RPMI7951 (cell line): ENCODE measurements at places on chromosomes 16 and 17. TPM values are rescaled to one million over a fixed set of nuclear protein-coding genes. Genes with fewer than 3 reads are reported as not detected.

Gene CORO6
- 9.9 and 10.1 TPM in 2 replicates for total RNA-seq

Gene GPR179
- not detected in 2 replicates for total RNA-seq

Gene SEPTIN12
- total RNA-seq = not detected in 2 replicates

Gene GALR2
- not detected in 2 replicates for total RNA-seq

Gene CCL4L2
- not detected in 2 replicates for total RNA-seq

Gene DLX3
- total RNA-seq = not detected in 2 replicates

Gene HSPB9
- not detected in 2 replicates for total RNA-seq

Gene TP53TG3B
- 1.4 TPM in 1 of 2 replicates, not detected in the other for total RNA-seq

Gene KLHL10
- total RNA-seq = not detected in 2 replicates

Gene PIK3R6
- not detected in 2 replicates for total RNA-seq

Gene ADCY7
- 15.9 and 24.6 TPM in 2 replicates for total RNA-seq

Gene LRRC37A3
- total RNA-seq = 3.9 and 5.5 TPM in 2 replicates

Gene CCL22
- not detected in 2 replicates for total RNA-seq

Gene TBC1D26
- not detected in 2 replicates for total RNA-seq

Gene OR1D5
- not detected in 2 replicates for total RNA-seq

Gene C16orf54
- 0.10 TPM in 1 of 2 replicates, not detected in the other for total RNA-seq

Gene SOX8
- 0.10 TPM in 1 of 2 replicates, not detected in the other for total RNA-seq

DNA sequence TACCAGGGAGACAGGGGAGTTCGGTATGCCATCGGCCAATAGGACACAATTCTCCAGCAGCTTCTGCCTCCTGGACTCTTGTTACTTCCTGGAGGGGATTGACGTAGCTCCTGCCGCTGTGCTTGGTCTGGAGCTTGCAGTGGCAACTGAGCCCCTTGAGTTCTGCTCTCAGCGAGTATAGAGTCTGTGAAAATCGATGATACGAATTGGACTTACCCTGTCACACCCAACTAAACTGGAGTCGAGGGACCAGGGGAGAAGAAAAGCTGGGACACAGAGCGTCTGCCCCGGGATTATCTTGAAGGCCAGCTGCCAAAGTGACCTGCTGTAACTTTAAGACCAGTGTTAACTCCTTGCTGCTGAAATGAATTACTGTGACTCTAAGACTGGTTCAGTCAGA lies 22.2 kb downstream of the SEC14L1 start:
- DNase-seq = no peak

GRCh38 chr17:19728084-19728495 lies 11.7 kb upstream of the SLC47A2 start:
- peak; percentile 87 for DNase-seq

GRCh38 chr17:35666967-35667532 lies 64.4 kb upstream of the RASL10B start:
- DNase-seq = no peak

DNA sequence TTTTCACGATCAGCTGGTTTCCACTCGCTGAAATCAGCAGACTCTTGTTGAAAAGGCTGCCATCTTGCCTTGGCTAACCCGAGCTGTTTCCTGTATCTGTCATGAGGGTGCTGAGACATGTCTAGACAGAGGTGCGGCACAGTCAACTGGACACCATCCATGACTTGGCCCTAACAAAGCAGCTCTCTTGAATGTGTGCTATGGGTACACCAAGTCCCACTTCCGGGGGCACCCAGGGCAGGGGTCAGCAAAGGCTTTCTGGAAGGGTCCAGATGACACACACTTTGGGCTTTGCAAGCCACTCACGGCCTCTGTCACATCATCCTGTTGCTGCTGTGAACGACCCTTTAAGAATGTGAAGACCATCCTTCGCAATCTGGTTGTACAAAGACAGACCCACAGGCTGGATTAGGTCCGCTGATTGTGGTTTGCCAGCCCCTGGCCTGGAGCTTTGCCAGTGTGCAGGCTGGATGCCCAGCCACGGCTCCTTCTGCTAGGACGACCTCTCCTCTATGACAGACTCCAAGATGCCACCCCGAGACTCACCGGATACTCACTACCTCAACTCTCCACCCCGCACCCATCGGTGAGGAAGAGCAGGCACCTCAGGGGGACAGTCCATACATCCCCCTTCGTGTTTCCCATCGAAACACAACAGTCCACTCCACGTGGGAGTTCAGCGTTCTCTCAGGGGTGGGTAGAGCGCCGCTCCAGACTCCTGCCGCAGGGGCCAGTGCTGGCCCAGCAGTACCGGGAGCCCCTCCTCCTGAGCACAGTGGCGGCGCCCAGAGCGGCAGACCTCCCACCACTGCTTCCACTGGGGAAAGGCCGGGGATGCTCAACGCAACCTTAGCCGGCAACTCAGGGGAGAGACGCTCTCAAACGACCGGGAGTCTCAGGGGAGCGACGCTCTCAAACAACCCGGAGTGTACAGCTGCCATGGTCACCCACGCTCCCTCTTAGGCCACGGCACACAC lies 123.5 kb downstream of the ANKRD11 start:
- no peak for DNase-seq

- peak; percentile 85 for DNase-seq
These were observed at the start of gene DHX58 for GRCh38 chr17:42112552-42113176. Gene DHX58 (minus strand): TSS chr17:42112714. CDS start chr17:42111892, 822 bp downstream.

DNA sequence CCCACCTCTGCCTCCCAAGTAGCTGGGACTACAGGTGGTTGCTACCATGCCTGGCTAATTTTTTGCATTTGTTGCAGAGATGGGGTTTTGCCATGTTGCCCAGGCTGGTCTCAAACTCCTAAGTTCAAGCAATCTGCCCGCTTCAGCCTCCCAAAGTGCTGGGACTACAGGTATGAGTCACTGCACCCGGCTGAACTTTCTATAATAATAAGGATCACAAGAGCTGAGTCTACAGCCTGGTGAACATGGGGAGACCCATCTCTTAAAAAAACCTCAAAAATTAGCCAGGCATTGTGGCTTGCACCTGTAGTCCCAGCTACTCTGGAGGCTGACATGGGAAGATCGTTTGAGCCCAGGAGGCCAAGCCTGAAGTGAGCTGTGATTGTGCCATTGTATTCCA lies 53.5 kb downstream of the WDR59 start:
- DNase-seq = no peak

GRCh38 chr17:78498848-78499247 lies 78.3 kb downstream of the DNAH17 start:
- no peak for DNase-seq

- DNase-seq = no peak
These were observed 94.6 kb downstream of the CMIP start for GRCh38 chr16:81539009-81539758.

- no peak for DNase-seq
These were observed 48.8 kb downstream of the SPACA3 start for GRCh38 chr17:33040461-33040860.

- no peak for DNase-seq
These were observed 17.9 kb downstream of the SNX29 start for GRCh38 chr16:11994143-11995119.

DNA sequence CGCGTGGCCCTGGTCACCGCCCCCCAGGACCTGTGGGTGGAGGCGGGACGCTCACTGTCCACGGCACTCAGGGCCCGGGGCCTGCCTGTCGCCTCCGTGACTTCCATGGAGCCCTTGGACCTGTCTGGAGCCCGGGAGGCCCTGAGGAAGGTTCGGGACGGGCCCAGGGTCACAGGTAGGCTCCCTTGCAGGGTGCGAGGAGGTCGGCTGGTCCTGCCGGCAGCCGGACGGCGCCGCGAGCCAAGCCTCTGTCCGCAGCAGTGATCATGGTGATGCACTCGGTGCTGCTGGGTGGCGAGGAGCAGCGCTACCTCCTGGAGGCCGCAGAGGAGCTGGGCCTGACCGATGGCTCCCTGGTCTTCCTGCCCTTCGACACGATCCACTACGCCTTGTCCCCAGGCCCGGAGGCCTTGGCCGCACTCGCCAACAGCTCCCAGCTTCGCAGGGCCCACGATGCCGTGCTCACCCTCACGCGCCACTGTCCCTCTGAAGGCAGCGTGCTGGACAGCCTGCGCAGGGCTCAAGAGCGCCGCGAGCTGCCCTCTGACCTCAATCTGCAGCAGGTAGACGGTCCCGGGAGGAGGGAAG lies 1.3 kb downstream of the GUCY2D start:
- no peak for DNase-seq

DNA sequence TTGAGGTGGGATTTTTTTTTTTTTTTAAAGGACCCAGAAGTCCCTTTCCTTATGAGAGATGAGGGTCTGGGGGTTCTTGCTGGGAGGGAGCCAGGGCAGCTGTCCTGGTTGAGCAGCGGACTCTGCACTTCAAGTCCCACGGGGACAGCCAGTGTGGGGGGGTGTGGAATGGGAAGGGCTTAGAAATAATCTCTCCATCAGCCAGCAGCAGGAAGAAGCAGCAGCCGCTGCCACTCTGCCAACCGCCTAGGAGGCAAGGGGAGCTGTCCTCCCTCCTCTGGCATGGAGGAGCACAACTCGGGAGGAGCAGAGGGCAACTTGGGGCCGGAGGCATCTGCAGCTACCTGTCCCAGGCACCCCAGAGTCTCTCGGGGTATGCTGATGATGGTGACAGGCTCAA lies at the start of gene KCNG4:
Gene KCNG4, minus strand, starts transcription at position 104 of the 400 bp plus-strand sequence. CDS start 2,527 bp downstream, outside the sequence.
- no peak for DNase-seq

- peak; percentile 81 for DNase-seq
These were observed 176.3 kb downstream of the RPTOR start for GRCh38 chr17:80720610-80721577.

- no peak for DNase-seq
These were observed 882.4 kb upstream of the EEF2KMT start for GRCh38 chr16:5979905-5980550.

DNA sequence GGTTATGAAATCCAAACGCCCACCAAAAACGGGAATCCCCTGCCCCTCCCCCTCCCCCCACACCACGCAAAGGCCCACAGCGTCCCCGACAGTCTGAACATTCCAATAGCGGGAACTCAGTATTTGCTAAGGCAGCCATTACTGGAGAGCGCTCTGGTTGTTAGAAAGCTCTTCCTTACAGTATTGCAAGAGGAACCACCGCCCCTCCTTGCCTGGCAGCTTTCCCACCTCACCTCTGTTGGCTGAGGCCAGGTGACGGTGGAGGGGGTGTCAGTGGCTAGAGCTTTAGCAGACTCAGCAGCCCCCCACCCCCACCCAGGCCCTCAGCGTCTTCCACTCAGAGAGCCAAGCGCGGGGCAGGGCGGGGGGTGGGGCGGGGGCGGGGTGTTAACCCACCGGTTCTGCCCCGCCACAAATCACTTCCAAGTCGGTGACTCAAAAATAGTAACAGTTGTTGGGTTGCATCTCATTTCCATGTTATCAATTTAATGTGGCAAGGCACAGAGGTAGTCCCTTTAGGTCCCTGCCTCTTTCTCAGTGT lies 2.2 kb upstream of the PLEKHH3 start:
- DNase-seq = peak; percentile 53

DNA sequence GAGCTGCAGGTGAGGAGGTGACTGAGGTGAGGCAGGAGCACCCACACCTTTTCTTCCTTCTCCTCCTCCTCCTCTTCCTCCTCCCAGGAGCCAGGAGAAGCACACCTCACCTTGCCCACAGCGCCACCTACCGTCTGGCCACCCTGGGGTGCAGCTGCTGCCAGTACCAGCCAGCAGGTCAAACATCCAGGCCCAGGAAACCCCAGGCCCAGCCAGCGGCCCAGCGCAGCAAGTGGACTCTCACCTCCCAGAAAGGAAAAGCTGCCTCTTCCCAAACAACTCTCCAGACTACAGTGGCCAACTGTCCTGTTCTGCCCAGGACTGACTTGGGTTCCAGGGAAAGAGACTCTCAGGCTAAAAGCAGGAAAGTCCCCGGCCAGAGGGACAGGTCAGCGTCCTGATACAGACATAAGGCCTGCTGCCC lies 22.7 kb downstream of the PEMT start:
- peak; percentile 4 for DNase-seq

- no peak for DNase-seq
These were observed 73.9 kb upstream of the KIFC3 start for GRCh38 chr16:57876210-57876609.

- DNase-seq = peak; percentile 43
These were observed 737 bp downstream of the NUDT16L1 start for GRCh38 chr16:4693956-4694641.

DNA sequence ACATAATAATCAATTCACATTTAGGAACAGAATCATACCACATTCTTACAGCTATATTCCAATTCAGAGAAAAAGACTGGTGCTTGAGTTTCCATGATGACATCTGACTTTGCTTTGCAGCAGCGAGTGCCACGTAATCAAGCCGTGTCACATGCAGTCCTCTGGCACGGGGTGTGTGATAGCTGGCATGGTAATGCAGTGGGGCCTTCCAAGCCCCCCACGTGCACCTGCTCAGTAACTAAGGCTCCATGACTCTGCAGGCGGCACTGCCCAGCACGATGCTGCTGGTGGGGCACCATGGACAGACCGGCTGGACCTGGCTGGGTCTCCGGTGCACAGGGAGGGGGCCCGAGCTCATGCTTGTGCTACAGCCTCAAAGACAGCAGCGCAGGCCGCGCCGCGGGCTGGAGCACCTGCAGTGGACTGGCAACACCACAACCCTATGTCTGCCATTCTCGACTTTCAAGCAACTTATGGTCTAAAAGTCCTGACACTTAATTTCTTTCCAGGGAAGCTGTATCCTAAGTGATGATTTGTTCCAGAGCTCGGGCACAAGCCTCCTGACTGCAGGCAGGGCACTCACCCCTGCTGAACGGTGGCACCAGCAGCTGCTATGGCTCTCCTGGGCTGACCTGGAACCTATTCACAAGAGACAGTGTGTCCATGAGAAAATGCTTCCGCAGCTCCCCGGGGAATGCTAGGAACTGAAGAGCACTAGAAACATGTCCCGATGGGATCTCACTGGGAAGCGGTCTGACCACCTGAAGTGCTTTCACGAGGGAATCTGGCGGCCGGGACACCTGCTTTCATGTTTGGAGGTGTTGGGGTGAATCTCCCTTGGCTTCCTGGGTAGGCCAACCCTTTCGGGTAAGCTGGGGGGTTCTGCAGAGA lies 99.5 kb upstream of the DNAH17 start:
- DNase-seq = no peak

GRCh38 chr17:80527016-80527645 lies 17.5 kb upstream of the RPTOR start:
- DNase-seq = no peak

GRCh38 chr17:76414334-76415295 lies 30.2 kb downstream of the SPHK1 start:
- peak; percentile 31 for DNase-seq

- DNase-seq = no peak
These were observed 29.6 kb upstream of the PVALEF start for GRCh38 chr17:81135505-81136278.

- DNase-seq = no peak
These were observed 153.4 kb upstream of the SDK2 start for GRCh38 chr17:73797594-73798110.

GRCh38 chr16:57677622-57678369 lies 9.7 kb downstream of the ADGRG3 start:
- DNase-seq = peak; percentile 14

GRCh38 chr17:40433551-40434415 lies 9.5 kb upstream of the IGFBP4 start:
- DNase-seq = no peak

- DNase-seq = peak; percentile 72
These were observed 2.3 kb downstream of the DLG4 start for GRCh38 chr17:7217113-7217987.

GRCh38 chr17:57853695-57854094 lies 3.9 kb upstream of the MRPS23 start:
- DNase-seq = no peak
